ENCODE measurements at places on chromosomes 12 and 14.

GRCh38 chr14:45267071-45267470 lies 14.1 kb upstream of the MIS18BP1 start:
- DNase-seq: no peak

DNA sequence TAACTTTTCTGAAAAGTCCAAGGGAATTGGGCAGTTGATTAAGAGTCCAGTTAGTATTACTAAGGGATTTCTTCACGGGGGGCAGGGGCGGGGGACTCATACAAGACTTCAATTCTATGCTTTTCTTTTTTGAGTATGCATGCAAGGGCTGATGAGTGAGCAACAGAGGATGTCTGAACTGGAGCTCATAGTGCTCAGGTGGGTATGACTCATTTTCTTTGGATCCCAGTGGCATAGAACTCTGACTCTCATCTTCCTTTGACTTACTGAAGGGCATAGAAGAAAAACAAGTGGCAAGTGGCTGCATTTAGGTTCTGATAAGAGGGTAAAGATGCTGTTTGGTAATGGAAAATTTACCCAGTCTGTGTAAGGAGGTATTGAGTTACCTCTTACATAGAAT lies 749.2 kb downstream of the NOVA1 start:
- no peak for DNase-seq

- DNase-seq: no peak
Observed at GRCh38 chr14:95931384-95931783, 54.8 kb downstream of the TUNAR start.

DNA sequence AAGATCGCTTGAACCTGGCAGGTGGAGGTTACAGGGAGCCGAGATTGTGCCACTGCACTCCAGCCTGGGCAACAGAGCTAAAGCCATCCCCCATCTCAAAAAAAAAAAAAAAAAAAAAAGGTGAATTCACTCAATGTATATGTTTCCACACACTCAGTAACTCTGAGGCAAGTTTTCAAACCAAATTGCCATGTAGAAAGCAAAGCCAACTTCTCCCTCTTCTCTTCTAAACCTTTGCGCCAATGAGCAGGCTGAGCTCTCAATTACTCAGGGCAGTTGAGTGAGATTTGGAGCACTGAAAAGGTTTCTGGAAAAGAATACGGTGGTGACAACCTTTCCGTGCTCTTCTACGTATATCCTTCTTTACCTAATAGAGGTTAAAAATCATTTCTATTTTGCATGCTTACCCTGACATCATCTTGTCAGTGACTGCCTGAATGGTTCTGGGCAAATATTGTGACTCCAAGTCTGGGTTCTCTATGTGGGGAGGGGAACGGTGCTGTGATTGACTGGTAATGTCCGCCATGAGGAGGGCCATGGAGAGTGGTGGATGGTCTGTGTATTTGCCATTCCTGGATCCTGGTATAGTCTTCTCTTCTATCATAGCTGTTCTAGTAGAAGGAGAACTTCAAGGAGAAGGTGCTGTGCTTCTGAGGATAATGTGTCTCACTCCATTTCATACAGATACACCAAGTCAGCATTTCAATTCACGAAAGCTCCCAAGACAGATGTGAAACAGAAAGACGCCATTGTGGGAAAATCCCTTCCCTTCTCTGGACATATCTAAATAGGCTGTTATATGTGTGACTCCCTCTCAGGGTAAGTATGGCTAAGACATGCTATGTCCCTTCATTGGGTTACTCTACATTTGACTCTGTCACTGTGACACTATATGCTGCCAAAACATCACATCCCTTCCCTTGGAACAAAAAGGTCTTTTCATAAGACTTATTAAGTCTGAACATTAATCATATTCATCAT lies 46.2 kb upstream of the MED13L start:
- DNase-seq: no peak

DNA sequence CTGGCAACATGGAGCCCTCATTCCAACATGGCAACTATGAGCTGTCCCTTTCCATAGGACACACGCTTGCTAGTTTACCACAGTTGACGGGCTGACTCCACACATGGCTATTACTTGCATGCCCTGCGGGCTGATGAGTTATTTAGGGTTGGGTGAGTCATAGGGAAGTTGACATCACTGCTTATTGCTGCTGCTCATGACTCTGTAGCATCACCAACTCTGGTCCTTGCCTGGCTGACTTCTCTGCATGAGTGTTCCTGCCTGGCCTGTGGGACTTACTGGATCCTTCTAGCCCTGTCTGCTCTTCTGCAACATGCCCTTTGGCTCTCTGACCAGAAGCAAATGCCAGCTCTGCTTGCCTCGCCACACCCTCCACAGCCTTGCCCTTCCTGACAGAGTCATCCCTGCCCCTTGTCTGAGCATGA lies 199.5 kb downstream of the ANO6 start:
- DNase-seq: peak; percentile 91

DNA sequence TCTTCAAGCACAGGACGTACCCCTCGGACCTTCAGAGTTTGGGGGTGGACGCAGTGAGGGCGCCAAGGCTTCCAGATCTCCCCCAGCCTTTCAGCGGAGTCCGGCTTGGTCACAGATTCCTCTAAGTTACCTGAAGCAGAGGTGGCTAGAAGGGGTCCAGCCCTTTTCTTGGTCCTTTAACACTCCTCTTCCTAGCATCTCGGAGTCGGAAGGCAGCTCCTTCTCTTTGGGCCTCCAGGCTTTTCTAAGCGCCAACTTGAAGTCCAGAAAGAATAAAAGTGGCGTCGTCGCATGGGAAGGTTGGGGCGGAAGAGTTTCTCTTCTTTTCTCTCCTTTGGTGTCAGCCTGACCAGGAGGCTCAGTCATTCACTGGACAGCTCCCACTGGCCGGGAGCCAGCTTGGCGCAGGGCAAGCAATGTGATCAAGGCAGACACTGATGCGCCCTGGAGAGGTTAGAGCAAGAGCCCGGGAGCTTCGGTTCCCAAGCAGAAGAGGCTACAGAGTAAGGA lies 9.6 kb downstream of the OR6S1 start:
- DNase-seq: peak; percentile 82

Measured in COLO829 (cell line).